ENCODE measurements at places on chromosomes 6 and 20.
A peak's percentile ranks its signal among the peaks of the same experiment; 100 is the strongest.

- peak; percentile 22 for DNase-seq
Observed at GRCh38 chr20:35339007-35339406, 46.8 kb upstream of the FAM83C start.

- no peak for DNase-seq
Observed at GRCh38 chr20:62829231-62830230, 12.7 kb downstream of the COL9A3 start.

DNA sequence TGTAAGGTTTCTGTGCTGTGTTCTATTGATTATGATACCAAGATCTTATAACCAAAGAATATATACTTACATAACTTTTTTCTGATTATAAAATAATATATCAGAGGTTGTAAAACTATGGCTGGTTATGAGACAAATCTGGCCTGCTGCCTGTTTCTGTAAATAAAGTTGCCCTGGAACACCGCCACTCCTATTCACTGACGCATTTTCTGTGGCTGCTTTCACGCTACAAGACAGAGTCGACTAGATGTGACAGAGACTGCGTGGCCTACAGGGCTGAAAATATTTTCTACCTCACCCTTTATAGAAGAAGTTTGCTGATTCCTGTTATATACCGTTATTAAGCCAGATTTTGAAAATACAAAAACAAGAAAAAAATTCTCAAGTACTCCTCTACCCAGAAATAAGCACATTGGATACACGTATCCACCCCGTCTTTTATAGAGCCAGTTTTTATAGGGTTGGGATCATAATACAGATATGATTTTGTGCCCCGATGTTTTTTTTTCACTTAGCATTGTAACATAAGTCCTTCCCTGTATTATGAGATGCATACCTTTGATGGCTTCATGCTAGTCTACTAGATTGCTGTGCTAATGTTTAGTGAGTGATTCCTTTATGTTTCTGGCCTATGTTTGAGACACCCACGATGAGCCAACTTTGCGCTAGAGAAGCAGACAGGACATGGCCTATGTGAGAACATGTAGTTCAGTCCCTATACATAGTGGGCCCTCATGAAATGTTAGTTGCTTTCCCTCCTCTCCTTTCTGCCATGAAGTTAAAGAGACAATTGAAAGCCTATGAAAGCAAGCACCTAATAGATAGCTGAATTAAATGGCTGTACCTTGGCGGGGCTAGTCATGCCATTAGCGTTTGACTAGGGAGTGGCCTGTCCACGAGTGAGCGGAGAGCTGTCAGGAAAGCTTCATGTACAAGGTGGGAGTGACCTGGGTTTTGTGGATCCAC lies 98.1 kb upstream of the KCNK16 start:
- peak; percentile 68 for DNase-seq

- DNase-seq = no peak
Observed at GRCh38 chr6:72941751-72942150, 283.5 kb downstream of the KHDC1L start.

GRCh38 chr6:109782491-109782999 lies 91.4 kb downstream of the FIG4 start:
- no peak for DNase-seq

DNA sequence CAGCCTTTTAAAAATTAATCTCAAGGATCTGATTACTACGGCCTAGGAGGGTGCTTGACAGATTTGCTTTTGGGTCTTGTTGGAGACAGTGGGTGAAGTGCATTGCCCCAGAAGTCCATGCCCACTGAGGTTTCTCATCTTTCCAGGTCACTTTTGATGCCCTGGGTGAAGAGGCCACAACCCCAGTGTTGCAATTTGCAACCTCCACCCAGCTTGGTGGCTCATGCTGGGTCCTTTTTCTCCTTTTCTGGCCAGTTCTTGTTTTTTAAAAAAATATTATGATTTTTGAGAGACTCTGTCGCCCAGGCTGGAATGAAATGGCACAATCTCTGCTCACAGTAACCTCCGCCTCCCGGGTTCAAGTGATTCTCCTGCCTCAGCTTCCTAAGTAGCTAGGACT lies 9.4 kb downstream of the STX11 start:
- no peak for DNase-seq

DNA sequence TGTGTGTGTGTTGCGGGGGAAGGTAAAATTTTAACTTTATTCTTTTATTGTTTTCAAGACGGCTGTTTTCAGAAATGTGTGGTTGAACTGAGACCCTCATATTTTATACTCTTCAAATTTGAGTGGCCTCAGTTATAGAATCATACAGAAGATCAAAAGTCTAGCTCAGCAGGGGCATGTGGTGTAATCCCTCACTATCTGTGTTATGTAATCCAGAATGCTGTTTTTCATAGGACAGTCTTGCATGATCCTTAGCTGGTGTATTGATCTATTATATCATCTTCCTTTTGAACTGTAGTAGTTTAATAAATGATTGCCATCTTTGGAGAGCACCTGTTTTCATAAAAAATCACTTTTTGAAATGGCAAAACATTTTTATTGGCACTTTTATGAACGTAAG lies 1.4 kb downstream of the PLCB4 start:
- no peak for DNase-seq

- no peak for DNase-seq
Observed at GRCh38 chr20:1577906-1578305, 20.4 kb upstream of the SIRPD start.

- DNase-seq = peak; percentile 15
Observed at GRCh38 chr6:38775870-38776269, 60.8 kb downstream of the DNAH8 start.

DNA sequence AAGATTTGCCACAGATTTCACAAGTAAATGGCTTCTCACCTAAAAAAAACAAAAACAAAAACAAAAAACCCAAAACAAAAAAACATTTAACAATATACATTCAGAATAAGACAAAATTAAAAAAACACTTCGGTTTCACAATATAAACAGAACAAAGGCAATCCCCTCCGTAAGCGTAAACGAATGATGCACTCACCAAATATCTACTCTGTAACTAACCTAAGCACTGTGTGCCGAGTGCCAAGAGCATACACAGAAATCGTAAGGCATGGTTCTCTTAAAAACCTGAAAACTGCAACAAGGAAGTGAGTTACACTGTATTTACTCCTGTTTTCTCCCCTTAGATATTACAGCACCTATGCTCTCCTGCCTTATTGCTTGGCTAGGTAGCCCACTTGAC lies 12.1 kb upstream of the MICAL1 start:
- no peak for DNase-seq

DNA sequence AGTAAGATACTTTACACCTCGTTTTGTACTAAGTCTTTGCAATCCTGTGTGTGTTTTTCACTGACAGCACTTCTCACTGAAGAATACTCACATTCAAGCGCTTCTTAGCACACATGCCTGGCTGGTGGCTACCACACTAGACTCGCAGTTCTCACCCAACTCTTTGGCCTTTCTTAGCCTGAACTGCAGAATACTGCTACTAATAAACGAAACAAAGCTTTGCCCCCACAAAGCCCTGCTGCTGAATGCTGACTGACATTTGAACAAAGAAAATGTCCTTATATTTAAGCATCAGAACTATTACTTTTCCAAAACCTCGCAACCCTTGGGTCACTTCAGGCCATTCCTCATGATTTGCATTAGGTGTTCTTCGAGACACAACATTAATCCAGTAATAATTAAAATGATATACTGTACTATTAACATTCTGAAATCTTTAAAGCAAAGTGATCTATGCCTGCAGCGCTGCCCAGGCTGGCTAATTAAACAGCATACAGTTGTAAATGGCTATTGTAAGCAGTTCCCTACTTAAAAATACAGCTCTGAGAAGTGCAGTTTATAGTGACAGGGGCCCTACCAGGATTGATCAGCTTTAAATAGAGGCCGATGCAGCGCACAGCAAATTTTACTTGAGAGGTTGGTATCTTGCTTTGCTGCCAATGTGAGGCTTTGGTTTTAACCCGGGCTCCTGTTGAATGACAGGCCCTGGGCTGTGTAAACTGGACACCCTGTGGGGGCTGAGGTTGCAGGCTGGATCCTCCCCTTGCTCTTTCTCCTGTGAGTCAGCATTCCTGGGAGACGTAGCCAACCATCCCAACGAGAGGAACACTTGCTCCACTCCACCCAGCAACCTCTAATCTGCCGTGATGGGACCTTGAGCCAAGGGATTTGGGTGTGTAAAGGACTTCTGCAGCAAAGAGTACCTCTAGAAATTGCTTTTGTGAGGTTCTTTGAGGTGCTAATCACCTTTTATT lies 899.0 kb downstream of the TFAP2A start:
- DNase-seq = no peak

DNA sequence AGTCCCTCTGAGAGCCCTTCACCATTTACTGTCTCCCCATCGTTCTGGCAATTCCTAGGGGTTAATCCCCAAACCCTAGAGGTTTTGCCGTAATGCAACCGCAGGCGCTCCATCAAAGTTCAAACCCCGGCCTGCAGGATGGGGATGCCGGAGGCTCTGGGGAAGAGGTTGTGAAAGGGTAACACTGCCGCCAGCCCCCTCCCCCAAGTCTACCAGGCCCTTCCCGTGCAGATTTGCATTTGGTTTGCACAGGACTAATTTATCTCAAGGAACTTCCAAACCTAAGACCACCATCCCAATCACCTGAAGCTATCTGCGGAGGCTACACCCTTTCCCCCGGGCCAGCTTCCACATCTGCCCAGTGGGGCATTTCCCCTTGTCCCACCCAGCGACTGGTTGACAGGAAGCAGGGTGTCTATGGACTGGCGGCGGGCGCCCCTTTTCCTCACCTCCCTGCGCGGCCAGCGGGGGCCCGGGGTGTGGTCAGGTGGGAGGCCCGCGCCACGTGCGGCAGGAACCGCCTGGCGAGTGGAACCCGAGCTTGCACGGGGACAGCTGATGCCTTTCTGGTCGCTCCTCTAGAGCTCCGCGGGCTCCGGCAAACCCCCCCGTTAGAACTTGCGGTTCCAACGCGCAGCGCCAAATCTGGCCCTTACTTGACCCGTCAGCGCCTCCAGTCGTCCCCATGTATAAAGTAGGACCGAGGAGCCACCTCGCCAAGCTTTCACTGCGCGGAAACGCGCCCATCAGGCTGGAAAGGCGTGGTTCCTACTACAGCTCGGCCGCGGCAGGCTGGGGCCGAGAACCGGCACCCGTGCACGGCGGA lies 9.4 kb upstream of the SLC4A11 start:
- DNase-seq = peak; percentile 60

GRCh38 chr6:39224011-39224410 lies 5.3 kb downstream of the KCNK5 start:
- no peak for DNase-seq

GRCh38 chr6:49001856-49002541 lies 461.1 kb downstream of the MMUT start:
- DNase-seq = peak; percentile 75

Data from muscle of leg (tissue), 16 donors.